ENCODE measurements at places on chromosomes 2 and 18.

GRCh38 chr2:113240150-113240914, 38.4 kb downstream of the PAX8 start:
- no peaks in the 10 kb centered on the region for H3K27me3 ChIP-seq
- H3K4me1 ChIP-seq, result no peaks in the 10 kb centered on the region
- no peak overlapping the region for H3K27ac ChIP-seq
- H3K4me3 ChIP-seq, result no peak overlapping the region
- DNase-seq, result no peak

DNA sequence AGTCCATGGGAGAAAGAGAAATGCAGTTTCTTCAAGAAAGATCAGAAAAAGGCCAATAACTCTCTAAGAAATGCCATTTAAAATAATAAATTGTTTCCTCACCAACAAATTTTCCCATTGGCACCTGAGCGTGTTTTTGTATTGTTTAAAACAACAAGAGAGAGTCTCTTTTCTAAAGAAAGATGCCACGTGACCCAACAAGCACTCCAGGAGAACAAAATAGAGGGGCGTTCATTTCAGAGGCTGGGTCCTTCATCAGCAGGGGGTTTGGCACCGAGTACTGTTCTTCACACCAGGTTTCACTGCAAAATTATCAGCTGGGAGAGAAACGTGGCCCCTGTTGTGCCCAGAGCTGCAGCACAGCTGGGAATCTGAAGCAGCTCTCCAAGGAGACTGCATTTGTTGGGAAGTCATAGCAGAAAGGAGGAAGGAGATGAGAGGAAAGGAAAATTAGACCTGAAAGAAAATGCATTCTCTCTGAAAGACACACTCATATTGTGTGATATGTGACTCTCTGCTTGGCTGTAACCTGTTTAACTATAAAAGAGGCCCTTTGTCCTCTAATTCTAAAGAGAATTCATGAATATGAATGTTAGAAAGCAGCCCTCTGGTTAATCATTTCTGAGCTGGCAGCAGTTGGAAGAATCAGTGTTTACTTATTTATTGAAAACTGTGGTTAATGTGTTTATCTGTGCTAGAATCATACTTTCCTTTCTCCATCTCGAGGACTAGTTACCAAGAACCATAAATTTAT, 205.3 kb upstream of the CDH20 start:
- no peaks in the 10 kb centered on the region for H3K36me3 ChIP-seq
- no peaks in the 10 kb centered on the region for H3K27me3 ChIP-seq
- DNase-seq, result no peak
- no peaks in the 10 kb centered on the region for H3K4me1 ChIP-seq
- H3K4me3 ChIP-seq, result no peak overlapping the region

- peaks cover 11% of the 10 kb centered on the region for H3K4me1 ChIP-seq
- DNase-seq, result no peak
- no peaks in the 10 kb centered on the region for H3K36me3 ChIP-seq
- no peak overlapping the region for H3K27ac ChIP-seq
- no peaks in the 10 kb centered on the region for H3K27me3 ChIP-seq
- no peak overlapping the region for H3K4me3 ChIP-seq
Measured at GRCh38 chr2:10144771-10145518, 22.4 kb downstream of the RRM2 start.

DNA sequence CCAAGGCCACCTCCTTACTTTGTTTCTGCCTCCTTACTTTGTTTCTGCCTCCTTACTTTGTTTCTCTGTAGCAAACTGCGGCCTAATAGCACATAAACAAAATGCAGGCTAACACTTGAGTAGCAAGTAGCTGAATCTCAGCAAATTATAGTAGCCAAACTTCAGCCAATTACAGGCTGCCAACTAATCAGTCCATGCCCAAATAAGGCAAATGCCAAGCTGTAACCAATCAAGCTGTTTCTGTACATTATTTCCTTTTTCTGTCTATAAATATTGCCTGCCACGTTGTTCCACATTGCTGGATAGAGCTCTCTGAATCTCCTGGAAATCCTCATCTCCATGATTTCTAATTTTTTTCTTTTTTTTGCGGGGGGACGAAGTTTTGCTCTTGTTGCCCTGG, 28.7 kb upstream of the FRZB start:
- H3K27ac ChIP-seq, result no peak overlapping the region
- no peak overlapping the region for H3K4me3 ChIP-seq
- no peak for DNase-seq
- no peaks in the 10 kb centered on the region for H3K27me3 ChIP-seq
- H3K36me3 ChIP-seq, result no peaks in the 10 kb centered on the region

- H3K36me3 ChIP-seq, result no peaks in the 10 kb centered on the region
- H3K27ac ChIP-seq, result no peak overlapping the region
- no peaks in the 10 kb centered on the region for H3K4me1 ChIP-seq
- no peak for DNase-seq
Measured at GRCh38 chr2:144694456-144694855, 174.5 kb upstream of the ZEB2 start.

DNA sequence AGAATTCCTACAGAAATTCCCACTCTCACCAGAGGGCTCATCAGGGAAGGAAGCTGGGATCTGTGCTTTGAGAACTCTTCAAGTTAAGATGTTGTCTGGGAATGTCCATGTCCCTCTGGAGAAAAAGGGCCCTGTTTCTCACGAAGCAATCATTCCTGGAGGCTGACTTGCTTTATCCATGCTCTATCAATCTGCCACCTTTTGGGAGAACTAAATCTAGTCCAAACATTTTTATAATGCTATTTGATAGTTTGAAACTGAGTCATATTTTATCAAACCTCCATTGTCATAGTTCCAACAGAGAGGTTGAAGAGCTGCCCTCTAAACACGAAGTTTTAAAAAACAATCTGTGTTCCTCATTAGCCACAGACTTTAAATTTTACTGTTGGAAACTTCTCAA, 219.2 kb downstream of the MTX2 start:
- H3K4me1 ChIP-seq, result no peaks in the 10 kb centered on the region
- no peak overlapping the region for H3K4me3 ChIP-seq

All from effector memory CD4-positive, alpha-beta T cell (primary cell).